AG04449 (cell line): ENCODE measurements at places on chromosomes 11 and 22.

DNA sequence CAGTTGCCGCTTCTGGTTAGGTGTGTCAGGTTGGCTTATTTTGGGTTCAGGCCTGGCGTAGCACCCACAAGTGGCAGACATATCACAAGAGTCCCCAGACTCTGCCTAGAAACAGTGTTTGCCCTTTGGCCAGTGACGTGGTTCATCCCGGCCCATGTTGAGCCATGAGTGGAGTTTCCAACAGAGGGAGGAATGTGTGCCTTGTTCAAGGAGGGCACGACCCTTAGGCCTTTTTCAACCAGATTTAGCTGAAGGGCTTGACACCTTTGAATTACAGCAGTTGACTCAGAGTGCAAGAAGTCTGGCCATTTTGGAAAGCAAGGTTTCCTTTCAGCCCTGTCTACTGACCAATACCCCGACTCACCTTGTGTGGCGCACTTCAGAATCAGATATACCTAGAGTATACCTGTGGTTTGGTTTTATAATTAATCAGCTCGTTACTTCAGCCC, 15.1 kb upstream of the AIFM3 start:
- DNase-seq: no peak

GRCh38 chr11:92198268-92198667, 26.4 kb upstream of the FAT3 start:
- no peak for DNase-seq

- no peak for DNase-seq
Observed at GRCh38 chr11:65502555-65503367, 3.9 kb downstream of the MALAT1 start.

DNA sequence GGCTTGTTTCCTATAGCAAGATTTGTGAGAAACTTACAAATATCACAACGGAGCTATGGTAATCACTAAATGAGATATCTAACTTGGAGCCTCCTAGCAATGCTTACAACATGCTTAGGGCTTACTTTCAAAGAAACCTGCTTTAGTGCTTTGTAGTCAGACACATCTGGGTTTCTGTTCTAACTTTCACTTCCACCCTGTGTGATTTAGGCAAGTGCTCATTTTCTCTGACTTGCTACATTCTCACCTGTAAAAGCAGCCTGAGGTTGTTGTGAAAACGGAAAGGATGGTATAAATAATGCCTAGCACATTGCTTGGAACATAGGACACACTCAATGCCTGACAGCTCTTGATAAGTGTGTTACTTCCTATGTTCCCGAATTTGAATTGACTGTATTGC, 45.6 kb downstream of the LRRC4C start:
- no peak for DNase-seq
